CD4-positive, alpha-beta T cell treated with Interleukin-17A for 1 hour (primary cell): ENCODE measurements at places on chromosomes 12 and 14.
A peak's percentile ranks its signal among the peaks of the same experiment; 100 is the strongest.

DNA sequence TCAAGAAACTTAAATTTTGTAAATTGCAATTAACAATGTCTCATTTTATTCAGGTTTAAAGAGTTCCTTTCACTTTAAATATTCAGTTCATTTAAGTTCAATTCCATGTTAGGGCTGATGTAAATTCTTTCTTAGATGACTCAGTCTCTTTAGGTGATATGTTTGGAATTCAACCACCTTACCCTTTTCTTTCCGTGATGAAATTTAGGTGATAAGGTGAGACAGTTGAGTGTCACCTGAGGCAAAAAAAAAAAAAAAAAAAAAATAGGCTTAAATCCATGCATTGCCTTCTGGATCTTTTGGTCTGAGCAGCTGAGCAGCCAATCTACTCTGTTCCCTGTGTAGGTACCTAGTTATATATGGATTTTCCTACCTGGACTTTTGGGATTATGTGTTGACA lies 299.5 kb downstream of the DAD1 start:
- DNase-seq = no peak

GRCh38 chr14:89849931-89850330 lies 104.6 kb downstream of the EFCAB11 start:
- DNase-seq = no peak

- no peak for DNase-seq
Observed at GRCh38 chr12:106190581-106190980, 51.8 kb upstream of the NUAK1 start.

DNA sequence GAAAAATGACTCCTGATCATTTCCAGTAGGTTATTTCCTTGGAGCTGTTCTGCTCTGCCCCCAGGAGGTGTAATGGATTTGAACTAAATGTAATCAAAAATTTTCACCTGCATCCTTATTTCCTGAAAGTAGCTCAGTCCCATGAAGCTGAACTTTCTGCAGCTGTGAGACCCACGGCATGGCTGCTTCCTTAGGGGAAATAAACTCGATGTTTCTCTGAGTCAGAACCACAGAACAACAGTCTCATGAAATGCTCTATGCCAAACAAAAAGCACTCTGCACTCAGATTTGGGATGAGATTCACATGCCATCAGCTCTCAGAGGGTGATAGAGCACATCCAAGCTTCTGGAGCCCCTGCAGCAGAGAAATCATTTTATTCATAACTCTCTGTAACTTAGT lies 224.1 kb upstream of the PLEKHG7 start:
- no peak for DNase-seq

DNA sequence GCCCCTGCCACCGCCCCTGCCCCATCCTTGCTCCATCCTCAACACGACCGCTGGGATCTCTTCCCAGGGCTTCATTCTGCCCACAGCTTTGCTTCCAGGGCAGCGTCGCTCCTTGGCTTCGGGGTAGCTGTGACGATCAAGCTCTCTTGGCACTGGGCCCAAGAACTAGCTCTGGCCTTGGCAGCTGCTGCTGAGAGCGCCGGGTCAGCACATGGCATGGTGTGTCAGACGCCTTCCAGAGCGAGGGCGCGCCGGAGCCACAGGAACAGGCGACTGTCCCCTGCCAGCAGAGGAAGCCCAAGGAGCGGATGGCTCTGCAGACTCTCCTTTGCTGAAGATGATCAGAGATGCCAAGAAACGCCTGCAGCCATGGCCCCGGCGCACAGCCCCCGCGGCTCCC lies 15.9 kb downstream of the RAB35 start:
- DNase-seq = no peak

GRCh38 chr14:36052681-36053080 lies 123.8 kb downstream of the PTCSC3 start:
- no peak for DNase-seq

DNA sequence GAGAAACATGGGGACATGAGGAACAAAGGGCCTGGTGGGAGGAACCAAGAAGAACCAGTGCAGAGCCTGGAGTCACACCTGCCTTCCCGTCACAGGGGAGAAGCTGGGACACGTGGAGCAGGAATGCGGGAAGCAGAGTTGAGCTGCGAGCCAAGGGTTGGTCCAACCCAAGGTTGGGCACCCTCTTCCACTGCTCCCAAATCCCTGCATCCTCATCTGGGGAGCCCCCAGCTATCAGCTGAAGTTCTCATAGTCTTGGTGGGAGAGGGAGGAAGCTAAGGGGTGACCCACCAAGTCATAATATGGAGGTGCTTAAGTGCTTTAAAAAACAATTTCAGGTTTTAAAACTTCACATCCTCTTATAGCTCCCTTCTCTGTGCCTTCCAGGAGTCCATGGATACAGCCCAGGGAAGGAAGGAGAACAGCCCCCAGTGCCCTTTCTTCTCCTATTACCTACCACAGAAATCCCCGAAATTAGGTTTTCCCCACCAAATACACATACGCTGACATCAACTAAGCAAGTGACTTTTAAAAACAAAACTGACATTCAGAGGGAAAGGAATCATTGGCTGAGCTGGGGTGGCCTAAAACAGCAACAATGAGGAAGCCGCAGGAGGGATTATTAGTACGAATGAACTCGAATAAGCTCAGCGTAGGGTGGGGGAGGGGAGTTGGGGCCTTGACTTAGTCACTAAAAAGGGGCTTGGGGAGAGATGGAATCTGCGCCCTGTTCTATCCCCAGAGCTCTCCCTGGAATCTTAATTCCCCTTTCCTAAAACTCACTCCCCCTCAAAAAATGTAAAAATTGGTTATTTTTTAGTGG lies 4.5 kb downstream of the MYL6 start:
- DNase-seq = peak; percentile 35

- peak; percentile 69 for DNase-seq
Observed at GRCh38 chr12:93098077-93098476, 169.0 kb upstream of the EEA1 start.

GRCh38 chr14:93906341-93907329 lies 20.5 kb upstream of the FAM181A start:
- peak; percentile 55 for DNase-seq

DNA sequence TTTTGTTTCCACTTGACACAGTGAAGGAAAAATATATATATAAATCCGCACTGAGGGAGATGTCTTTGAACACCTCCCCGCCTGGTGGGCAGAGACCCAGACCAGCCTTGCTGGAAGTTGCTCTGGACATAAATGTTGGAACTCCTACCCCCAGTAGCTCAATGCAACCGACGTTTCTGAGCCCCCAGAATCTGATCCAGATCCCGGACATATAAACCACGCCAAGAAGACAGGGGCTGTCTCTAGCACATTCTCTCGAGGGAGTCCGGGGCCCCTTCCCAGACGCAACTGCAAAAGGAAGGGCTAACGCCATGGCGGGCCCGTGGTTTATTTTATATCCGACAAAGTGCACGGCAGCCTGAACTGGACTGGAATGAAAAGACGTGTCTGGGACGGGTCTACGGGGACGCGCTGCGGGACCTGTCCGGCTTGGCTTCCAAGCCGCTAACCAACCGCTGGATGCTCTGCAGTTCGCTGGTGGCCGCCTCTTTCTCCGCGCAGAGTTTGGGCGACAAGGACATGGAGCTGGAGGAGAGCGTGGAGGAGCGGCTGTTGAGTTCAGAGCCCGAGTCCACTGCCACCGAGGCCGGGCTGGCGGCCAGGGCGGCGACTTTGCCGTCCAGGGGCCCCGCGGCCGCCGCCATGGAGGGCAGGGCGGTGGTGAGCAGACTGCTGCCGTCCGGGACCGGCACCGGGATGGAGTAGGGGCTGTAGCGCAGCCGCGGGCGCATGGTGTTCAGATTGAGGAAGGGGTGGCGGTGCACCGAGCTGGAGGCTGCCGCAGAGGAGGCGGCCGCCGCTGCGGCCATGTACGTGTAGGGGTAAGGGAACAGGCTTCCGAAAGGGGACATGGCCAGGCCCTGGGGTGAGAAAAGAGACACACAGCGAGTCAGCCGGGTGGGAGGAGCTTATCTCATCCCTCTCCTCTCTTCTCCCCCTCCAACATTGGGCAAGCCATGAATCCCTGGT lies 12.2 kb downstream of the TBX3 start:
- DNase-seq = no peak

- DNase-seq = no peak
Observed at GRCh38 chr14:68770553-68771286, 22.1 kb downstream of the ZFP36L1 start.

DNA sequence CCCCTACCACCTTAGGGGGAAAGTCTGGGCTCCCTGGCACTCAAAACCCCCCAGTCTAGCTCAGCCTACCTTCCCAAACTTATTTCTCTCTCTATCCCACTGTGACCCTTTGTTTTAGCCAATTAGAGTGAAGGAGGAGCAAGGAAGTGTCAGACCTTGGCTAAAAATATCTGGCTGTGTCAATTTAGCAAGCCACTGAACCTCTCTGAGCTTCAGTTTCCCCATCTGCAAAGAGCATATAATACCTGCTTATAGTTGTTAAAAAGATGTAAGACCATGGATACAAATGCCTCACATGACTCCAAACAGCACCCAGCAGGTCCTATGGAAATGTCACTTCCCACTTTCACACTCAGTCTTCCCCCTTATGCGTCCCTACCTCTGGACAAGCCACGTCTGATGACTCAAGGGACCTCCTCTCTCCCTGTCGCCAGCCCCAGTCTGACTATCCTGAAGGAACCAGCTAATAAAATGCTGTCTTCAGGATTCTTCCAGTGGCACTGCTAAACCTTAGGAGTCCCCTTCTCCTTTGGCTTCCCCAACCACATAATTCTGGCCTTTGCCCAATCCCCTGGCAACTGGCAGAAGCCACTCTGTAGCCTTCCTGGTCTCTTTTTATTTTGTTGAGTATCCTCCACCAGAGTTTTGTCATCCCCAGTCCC lies 19.3 kb downstream of the FOXN3 start:
- no peak for DNase-seq

GRCh38 chr14:95759941-95760340 lies 46.0 kb upstream of the TCL1A start:
- DNase-seq = no peak

DNA sequence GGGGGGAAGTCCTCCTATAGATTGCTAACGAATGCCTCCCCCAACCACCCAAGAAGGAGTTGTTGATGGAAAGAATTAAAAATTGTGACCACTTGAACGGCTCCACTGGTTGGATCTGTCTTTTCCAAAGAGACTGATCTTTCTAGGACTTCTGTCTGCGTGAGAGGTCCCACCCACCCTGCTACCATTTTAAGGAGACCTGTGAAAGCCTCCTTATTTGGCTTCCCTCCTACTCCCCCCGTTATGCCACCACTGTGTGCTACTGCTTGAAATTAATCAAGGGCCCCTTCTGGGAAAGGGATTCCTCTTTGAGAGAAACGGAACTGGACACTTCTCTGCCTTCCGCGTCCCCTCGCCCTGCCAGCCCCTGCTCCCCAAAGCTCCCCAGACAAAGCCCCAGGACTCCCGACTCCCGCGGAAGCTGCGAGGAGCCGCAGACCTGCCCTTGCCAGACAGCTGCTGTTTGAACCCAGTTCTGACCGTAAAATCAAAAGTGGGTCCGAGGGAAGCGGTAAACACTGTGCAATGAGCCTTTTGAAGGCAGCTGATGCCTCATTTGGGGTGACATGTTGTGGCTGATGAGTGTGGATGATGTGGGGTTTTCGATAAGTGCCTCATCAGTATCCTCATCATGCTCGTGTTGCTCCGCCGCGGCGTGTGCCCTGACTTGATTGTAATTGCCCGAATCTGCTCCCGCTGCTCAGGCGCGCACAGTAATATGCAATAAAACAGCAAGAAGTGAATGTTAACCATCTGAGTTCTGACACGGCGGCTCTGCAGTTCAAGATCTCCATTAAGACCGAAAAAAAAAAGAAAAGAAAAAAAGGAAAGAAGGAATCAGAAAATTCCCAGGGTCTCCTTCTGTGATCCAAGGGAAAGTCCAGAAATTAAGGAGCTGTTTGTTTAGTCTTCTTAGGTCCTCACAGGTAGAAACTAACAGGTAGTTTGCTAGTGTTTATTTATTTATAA lies 48.2 kb downstream of the MBIP start:
- no peak for DNase-seq

GRCh38 chr12:108681317-108681716 lies 47.6 kb upstream of the SELPLG start:
- DNase-seq = no peak

DNA sequence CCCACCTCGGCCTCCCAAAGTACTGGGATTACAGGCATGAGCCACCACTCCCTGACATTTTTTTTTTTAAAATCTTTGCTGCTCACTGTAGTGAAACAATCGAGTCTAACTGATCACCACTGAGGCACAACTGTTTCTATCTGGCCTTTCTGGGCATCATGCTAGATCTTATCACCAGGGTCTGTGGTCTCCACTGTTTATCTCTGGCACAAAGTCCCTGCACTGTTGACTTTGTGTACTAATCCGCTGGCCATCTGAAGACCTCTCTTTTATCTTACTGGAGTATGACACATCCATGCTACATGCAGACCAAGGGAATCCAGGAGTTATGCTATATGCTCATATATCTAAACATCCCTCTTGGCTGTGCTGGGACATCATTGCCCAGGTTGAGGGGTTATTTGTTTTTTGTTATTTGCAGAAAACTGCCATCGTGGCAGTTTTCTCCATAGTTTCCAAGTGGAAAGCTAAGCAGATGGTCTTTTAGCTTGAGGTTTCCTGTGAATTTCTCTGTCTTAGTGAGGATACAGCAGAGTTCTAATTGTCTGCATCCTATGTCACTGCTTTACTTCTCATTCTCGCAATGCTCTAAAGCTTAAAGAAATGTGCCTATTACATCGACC lies 456.9 kb downstream of the CCER1 start:
- DNase-seq = no peak

- DNase-seq = no peak
Observed at GRCh38 chr12:6097411-6097810, 27.1 kb downstream of the VWF start.

DNA sequence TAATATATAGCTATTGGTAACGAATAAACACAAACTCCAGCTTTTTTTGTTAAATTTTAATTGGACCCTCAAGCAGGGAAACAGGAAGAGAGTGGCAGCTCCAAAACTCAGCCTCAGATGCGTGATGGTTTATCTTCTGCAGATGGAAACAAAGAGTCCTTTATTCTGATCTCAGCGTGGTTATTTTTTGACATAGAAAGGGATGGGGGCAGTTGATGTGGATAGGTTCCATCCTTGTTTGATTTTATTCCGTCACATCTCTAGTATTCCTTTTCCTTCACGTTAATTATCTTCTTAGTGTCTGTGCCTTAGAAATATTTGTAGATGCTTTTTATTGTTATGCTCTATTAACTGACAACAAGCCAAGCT lies 447.6 kb upstream of the SEL1L start:
- DNase-seq = no peak

- no peak for DNase-seq
Observed at GRCh38 chr12:12806784-12807516, 6.2 kb upstream of the DDX47 start.

GRCh38 chr14:74682169-74682952 lies 30.5 kb downstream of the AREL1 start:
- DNase-seq = no peak

- DNase-seq = no peak
Observed at GRCh38 chr14:90611936-90612335, 204.3 kb downstream of the TTC7B start.

DNA sequence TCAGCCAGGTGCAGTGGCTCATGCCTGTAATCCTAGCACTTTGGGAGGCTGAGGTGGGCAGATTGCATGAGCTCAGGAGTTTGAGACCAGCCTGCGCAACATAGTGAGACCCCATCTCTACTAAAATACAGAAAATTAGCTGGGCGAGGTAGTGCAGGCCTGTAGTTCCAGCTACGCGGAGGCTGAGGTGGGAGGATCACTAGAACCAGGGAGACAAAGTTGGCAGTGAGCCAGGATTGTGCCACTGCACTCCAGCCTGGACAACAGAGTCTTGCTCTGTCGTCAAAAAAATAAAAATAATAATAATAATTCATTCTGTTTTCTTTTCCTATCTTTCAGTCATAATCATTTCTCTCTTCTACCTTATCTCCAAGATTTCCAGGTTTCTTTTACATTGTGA lies 48.6 kb upstream of the USP44 start:
- DNase-seq = no peak
